ENCODE measurements at places on chromosomes 6 and 20.

DNA sequence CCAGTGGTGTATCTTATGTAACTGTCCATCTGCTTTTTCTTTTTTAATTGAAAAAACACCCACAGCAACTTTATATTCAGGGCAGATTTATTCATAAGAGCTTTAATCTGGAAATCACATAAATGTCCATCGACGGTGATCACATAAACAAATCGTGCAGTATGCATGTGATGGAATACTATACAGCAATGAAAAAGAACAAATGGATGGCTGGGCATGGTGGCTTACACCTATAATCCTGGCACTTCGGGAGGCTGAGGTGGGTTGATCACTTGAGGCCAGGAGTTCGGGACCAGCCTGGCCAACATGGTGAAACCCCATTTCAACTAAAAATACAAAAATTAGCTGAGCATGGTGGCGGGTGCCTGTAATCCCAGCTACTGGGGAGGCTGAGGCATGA lies 39.1 kb downstream of the VSTM2L start:
- no peak for DNase-seq

DNA sequence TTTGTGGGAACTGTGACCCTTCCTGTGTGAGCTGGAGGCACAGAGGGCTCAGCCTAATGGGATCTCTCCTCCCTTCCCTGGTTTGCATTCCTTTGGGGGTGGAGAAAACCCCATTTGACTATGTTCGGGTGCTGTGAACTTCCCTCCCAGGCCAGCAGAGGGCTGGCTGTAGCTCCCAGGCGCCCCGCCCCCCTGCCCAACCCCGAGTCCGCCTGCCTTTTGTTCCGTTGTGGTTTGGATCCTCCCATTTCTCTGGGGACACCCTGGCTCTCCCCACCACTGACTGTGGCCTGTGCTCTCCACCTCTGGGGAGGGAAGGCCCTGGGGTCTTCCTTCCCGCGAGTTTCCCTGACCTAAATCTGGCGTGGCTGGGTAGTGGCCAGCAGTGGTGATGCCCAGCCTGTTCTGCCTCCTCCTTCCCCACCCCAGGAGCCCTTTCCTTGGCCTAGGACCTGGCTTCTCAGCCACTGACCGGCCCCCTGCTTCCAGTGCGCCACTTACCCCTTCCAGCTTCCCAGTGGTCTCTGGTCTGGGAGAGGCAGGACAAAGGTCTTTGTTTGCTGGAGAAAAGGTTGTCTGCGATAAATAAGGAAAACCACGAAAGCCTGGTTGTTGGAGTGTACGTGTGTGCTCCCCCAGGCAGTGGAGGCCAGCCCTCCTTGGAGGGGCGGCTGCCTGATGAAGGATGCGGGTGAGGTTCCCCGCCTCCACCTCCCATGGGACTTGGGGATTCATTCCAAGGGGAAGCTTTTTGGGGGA lies 4.9 kb downstream of the VEGFA start:
- peak; percentile 49 for DNase-seq

DNA sequence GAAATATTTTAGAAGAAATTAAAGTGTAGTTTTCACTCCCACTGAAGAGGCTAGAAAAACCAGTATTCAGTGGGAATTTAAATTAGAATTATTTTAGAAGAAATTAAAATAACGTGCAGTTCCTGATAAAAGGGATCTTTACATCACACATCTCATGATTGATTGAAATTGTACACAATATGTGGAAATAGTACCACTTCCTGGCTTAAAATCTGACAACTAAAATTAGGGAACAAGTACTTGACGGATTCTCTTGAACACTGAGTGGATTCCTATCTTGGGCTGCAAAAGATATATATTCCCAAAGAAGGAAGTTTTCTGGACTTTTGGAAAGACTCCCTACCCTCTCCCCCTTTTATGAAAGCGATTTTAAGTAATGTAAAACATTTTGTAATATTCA lies 14.6 kb upstream of the MTCL3 start:
- DNase-seq: no peak

DNA sequence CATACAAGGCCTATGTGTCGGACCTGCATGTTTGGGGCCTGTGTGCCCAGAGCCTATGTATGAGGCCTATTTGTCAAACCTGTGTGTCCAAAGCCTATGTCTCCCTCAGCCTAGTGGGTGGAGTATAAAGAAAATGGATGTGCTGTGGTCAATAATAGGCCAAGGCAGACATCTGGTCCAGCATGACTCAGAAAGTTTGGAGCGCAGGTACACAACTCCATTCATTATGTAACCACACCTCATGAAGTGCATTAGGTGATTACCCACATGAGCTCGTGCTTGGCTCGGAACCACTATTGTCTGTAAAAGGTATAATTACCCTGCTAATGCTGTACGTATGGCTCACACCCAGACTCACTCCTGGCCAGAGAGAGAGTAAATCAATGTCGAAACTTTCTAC lies 302.4 kb upstream of the POU3F2 start:
- DNase-seq: no peak

DNA sequence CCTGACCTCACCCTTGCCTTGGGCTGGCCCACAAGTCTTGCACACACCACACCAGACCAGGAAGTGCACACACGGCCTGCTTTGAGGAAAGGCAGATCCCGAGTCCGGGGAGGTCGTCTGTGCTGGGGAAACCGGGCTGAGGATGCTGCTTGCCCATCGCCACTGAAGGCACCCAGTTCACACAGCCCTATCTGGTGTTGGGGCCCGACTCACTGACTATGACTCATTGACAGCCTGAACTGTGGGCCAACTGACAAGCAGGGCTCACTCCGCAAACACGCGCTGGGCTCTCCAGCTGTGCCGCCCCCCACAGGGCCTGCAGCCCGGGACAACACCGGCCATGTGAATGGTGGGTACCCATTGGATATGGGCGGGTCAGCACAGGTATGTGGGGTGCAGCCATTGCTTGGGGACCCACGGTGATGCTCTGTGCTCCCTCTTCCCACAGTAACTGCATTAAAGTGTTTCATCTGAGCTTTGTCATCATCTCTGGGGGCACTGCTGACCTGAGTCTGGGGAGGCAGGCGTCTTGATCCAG lies 1.6 kb downstream of the SAMD10 start:
- no peak for DNase-seq

GRCh38 chr20:3925899-3926638 lies 36.9 kb downstream of the PANK2 start:
- no peak for DNase-seq

- DNase-seq: no peak
Observed at GRCh38 chr20:22827916-22828315, 207.2 kb upstream of the SSTR4 start.

DNA sequence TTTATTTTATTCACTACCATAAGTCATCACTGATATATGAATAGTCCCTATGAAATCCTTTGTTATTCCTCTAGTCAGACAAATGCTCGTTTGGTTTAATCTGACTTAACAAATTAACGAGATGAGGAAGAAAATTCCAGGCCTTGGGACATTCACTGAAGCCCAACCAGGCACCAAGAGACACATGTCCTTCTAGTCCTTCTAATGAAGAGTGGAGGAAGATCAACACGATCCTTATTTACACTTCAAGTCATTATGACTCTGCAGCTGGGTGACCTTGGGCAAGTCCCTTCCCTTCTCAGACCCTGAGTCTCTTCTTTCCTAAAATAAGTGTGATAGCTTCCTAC lies 117.5 kb downstream of the CEBPB start:
- no peak for DNase-seq

DNA sequence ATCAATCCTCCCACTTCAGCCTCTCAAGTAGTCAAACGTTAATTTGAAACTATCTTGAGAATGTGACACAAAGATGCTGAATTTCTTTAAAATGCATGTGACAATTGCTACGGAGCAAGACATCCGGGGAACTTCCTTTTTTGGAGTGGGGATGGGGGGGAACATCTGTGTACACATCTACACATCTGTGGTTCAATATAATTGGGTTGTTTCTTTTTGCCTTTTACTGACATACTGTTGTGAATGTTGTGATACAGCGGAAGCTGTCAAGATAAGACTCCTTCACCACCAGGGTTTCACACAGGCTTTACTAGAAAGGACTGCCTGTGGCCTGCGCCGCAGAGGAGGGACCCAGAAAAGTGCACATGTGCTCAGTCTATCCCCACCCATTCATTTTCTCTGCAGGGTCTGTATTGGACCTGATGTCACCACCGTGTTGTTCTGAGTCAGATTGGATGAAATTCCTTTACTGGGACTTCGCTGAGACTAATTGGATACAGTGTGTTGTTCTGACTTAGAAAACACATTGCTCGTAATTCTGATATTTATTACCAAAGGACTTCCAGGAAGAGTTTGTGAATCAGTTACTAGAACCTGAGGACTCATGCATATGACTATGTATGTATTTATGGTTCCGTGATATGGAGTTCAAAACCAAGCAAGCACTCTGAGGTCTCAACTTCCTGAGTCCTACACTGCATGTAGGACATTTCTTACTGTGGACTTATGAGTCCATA lies 98.7 kb upstream of the SGK1 start:
- no peak for DNase-seq

DNA sequence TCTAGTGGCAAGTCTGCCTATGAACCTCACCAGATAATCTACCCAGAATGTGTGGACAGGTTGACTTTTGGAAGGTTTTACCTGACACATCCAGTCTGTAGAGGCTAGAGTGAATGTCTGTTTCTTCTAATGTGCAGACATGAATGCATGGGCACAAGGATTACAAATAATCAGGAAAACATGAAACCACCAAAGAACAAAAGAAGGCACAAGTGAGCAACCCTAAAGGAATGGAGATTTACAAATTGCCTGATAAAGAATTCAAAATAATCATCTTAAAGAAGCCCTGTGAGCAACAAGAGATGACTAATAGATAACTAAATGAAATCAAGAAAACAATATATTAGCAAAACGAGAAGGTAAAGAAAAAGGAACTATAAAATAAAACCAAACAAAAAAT lies 876.1 kb upstream of the ADGRB3 start:
- no peak for DNase-seq

DNA sequence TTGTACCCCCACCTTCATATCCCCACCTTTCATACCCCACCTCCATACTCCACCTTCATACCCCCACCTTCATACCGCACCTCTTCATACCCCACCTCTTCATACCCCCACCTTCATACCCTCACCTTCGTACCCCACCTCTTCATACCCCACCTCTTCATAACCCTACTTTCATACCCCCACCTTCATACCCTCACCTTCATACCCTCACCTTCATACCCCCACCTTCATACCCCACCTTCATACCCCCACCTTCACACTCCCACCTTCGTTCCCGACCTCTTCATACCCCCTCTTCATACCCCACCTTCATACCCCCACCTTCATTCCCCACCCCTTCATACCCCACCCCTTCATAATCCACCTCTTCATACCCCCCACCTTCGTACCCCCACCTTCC lies 92.9 kb upstream of the NAA20 start:
- DNase-seq: no peak

All from chondrocyte (in vitro differentiated cells).